ENCODE measurements at places on chromosomes 6 and 20.

DNA sequence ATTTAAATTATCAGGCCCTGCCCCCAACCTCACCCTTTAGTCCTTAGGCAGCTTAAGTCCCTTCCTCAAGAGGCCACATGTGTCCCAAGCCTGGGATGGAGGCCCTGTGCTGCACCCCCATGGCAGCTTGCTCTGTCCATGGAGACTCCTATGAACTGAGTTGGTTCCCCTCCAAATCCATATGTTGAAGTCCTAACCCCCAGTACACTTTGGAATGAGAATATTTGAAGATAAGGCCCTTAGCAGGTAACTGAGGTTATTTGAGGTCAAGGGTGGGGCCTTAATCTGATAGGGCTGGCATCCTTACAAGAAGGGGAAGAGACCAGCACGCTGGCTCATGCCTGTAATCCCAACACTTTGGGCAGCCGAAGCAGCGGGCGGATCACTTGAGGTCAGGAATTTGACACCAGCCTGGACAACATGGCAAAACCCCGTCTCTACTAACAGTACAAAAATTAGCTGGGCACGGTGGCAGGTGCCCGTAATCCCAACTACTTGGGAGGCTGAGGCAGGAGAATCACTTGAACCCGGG is 6.7 kb upstream of the BEND3 start:
- no peak for DNase-seq

DNA sequence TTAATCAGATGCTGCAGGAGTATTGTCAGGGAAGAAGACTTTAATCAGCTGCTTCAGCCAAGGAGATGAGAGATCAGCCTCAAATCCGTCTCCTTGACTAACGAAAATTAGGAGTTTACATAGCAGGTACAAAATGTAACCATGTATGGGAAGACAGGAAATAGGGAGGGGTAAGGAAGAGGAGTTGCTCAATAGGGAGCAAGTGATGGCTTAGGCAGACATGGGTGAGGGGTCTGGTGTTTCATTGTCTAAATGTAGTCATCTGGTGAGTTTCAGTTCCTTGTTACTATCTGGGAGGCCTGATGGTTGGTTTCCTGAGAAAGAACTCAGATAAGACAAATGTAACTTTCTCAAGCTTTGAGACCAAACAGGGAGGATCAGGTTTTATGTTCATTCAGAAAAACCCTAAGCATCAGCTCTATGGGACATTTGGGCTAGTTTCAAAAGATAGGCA is 217.3 kb upstream of the SULF2 start:
- no peak for DNase-seq

DNA sequence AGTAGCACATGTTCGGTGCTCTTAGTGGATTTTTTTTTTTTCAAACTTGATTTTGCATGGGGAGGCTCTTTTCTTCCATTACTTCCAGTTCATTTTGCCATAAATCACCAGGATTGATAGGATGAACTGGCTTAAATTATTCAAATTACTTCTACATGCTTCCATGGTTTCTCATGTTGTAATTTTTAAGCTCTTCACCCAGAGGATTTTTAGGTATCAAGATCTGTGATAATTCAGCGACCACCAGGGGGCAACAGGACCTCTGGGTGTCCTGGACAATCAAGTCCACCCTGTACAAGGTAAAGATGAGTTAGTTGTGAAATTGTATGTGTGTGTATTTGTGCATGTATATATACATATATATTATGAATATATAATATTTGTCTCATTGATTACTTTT is 4.2 kb upstream of the EPHA7 start:
- no peak for DNase-seq

DNA sequence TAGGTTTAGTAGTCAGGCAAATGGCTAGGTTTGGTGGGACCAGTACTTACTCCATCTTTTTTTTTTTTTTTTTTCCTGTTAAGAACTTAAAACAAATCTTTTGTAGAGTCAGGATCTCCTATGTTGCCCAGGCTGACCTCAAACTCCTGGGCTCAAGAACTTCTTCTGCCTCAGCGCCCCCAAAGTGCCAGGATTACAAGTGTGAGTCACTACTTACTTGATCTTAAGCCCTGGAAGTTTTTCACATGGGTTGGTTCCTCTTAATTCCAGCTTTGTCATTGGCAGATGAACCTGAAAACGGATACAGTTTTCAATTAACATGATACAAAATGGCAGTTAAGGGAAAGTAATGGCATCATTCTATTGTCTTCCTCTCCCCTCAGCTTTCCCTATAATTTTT is 179.4 kb upstream of the JAG1 start:
- no peak for DNase-seq

DNA sequence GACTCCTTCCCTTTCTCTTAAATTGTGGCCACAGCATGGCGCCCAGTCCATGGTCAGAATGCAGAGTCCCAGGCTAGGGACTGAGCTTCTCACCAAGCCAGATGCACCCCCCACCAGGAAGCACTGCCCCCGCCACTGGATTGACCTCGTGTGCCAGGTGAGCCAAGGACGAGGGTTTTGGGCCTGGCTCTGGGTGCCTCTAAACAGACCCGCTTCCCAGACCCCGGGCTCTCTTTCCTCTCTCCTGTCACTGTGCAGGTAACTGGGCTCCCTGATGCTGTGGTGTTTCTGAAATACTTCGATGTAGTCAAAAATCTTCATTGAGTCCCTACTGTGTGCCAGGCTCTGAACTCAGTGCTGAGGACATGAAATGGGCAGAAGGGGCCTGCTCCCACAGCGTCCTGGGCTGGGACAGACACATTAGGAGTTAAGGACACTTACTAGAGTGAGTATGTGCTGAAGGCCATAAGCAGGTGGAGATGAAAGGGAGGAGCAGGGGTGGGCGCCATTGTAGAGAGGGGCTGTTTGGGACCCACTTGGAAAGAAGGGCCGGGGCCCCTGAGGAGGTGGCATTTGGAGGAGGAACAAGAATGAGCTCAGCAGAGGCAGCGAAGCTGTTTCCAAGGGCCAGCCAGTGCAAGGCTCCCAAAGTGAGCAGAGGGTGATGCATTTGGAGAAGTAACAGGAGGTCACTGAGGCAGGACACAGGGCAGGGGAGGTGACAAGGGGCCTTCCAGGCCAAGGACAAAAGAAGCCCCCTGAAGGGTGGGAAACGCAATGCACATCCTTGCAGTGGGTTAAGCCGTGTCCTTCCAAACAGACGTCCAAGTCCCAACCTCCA is 217.1 kb downstream of the ANKRD60 start:
- no peak for DNase-seq

- DNase-seq: no peak
Observed at GRCh38 chr6:50390416-50390815, 322.9 kb upstream of the TFAP2D start.

GRCh38 chr6:152572338-152573088 is 64.6 kb downstream of the SYNE1 start:
- DNase-seq: no peak

DNA sequence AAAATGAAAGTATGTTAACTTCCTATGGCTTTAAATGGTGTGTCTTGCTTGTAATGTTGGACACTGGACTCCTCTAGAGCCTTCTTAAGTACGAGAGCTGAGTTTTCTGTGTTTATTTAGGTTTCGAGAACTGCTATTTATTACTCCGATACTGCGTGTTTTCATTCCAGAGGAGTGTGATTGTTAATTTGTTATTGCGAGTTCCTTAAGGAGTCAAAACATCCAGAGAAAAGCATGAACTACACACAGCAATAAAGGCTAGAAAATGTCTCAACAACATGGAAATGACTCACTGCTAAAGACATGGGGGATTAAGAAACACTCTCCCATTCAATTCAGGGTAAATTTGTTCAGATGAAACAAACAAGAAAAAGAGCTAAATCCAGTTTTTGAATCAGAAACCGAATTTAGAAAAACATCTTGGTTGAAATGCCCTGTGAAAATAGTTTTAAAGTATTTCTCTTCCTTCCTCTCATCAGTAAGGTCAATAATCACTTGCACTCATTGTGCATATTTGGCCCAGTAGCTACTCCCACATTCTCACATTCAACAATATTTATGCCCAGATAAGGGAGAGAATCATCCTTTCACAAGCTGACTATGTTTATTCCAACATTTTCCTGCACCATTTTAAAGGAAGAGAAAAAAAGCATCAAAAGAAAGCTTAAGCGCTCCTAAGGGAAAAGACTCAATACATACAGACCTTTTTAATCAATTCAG is 36.0 kb downstream of the ATXN1 start:
- no peak for DNase-seq
